ENCODE measurements at places on chromosomes 7 and 10. TPM values are rescaled to one million over a fixed set of nuclear protein-coding genes. Genes with fewer than 3 reads are reported as not detected.

The NPFFR1 gene
- not detected for total RNA-seq

The CALML3 gene
- total RNA-seq, result not detected

The FXYD4 gene
- total RNA-seq, result not detected

DNA sequence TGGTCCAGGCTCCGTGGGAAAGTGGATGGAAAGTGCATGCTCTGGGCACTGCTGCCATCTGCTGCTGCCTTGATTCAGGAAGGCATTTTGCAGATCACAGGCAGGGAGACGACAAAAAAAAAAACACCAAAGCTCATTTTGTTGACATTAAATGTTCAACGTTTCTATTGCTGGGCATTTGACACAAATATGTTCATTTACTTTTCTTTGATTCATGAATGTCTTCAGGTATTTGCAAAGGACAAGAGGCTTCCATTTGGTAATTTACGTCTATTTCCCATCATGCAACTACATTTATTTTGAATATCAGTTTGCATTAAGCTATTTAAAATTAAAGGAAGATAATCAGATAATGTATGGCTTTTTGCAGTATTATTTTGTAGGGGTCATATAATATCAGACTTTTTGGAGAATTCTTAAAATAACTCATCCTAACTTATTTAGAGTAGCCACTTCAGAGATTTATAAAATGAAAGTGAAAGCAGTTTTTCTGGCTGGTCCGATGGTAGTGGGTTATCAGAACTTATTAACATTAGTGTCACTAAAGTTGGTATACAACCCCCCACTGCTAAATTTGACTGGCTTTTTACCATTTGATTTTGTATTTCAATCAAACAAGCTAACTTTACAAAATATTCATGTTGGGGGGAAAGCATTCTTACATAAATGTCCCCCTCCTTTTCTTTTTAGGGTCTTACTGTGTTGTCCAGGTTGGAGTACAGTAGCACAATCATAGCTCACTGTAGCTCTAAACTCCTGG is 65.3 kb downstream of the PDIA4 start:
- no peaks in the 10 kb centered on the region for H3K4me1 ChIP-seq
- DNase-seq, result no peak
- peak overlapping the region; percentile 58 for H3K4me3 ChIP-seq
- H3K27me3 ChIP-seq, result no peaks in the 10 kb centered on the region
- H3K27ac ChIP-seq, result peak overlapping the region; percentile 74

DNA sequence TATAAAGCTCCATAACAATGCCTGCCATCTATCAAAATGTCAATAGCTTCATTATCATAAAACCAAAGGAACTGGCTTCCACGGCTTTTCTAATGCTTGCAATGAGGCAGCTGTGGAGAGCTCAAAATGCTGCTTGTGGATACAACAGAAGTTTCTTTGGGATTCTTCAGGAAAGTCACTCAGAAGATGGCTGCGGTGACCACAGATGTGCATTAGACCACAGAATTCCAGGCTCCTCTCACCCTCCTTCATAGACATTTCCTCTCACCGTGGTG is 77.2 kb downstream of the CDCA7L start:
- H3K27me3 ChIP-seq, result no peaks in the 10 kb centered on the region
- no peaks in the 10 kb centered on the region for H3K4me1 ChIP-seq
- DNase-seq, result no peak
- H3K36me3 ChIP-seq, result no peaks in the 10 kb centered on the region
- H3K4me3 ChIP-seq, result no peak overlapping the region

- DNase-seq, result no peak
- H3K4me1 ChIP-seq, result no peaks in the 10 kb centered on the region
- peaks cover 1% of the 10 kb centered on the region for H3K27me3 ChIP-seq
- no peaks in the 10 kb centered on the region for H3K36me3 ChIP-seq
- no peak overlapping the region for H3K27ac ChIP-seq
These were observed 5.3 kb downstream of the CALCR start for GRCh38 chr7:93569189-93569588.

GRCh38 chr10:5645375-5645774 is 21.0 kb downstream of the ASB13 start:
- no peaks in the 10 kb centered on the region for H3K27me3 ChIP-seq
- peaks cover 40% of the 10 kb centered on the region for H3K36me3 ChIP-seq
- DNase-seq, result peak; percentile 78
- H3K4me1 ChIP-seq, result peaks cover 41% of the 10 kb centered on the region
- H3K27ac ChIP-seq, result peak overlapping the region; percentile 62

- no peaks in the 10 kb centered on the region for H3K36me3 ChIP-seq
- no peaks in the 10 kb centered on the region for H3K27me3 ChIP-seq
- no peak overlapping the region for H3K27ac ChIP-seq
- DNase-seq, result no peak
- no peaks in the 10 kb centered on the region for H3K4me1 ChIP-seq
- H3K4me3 ChIP-seq, result no peak overlapping the region
These were observed 390.3 kb upstream of the MBL2 start for GRCh38 chr10:53162856-53163255.

- H3K36me3 ChIP-seq, result no peaks in the 10 kb centered on the region
- peaks cover 17% of the 10 kb centered on the region for H3K4me1 ChIP-seq
- DNase-seq, result no peak
- H3K4me3 ChIP-seq, result no peak overlapping the region
- H3K27me3 ChIP-seq, result no peaks in the 10 kb centered on the region
These were observed 285.1 kb downstream of the ZEB1 start for GRCh38 chr10:31604096-31604495.

- H3K4me3 ChIP-seq, result no peak overlapping the region
- no peaks in the 10 kb centered on the region for H3K36me3 ChIP-seq
- DNase-seq, result no peak
- peak overlapping the region; percentile 43 for H3K27ac ChIP-seq
- H3K4me1 ChIP-seq, result peaks cover 50% of the 10 kb centered on the region
These were observed 30.8 kb downstream of the CHCHD3 start for GRCh38 chr7:133051066-133051465.

Measured in right atrium auricular region (tissue), 2 donors.